ENCODE measurements at places on chromosomes 6 and 20. TPM values are rescaled to one million over a fixed set of nuclear protein-coding genes. Genes with fewer than 3 reads are reported as not detected.

DNA sequence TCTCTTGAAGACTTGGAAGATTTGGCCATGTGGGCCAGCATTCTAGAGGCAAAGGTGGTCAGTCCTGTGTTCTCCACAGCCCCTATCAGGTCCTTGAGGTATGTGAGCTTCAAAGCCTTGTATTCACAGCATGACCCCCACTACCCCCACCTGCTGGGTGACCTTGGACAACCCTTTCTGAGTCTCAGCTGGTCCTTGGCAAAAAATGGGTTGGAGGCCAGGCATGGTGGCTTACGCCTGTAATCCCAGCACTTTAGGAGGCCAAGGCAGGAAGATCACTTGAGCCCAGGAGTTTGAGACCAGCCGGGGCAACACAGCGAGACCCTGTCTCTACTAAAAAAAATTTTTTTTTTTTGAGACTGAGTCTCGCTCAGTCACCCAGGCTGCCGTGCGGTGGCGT lies 42.6 kb downstream of the UBE2V1 start:
- peak; percentile 15 for DNase-seq

GRCh38 chr6:11223286-11223864 lies 9.1 kb downstream of the NEDD9 start:
- no peak for DNase-seq

DNA sequence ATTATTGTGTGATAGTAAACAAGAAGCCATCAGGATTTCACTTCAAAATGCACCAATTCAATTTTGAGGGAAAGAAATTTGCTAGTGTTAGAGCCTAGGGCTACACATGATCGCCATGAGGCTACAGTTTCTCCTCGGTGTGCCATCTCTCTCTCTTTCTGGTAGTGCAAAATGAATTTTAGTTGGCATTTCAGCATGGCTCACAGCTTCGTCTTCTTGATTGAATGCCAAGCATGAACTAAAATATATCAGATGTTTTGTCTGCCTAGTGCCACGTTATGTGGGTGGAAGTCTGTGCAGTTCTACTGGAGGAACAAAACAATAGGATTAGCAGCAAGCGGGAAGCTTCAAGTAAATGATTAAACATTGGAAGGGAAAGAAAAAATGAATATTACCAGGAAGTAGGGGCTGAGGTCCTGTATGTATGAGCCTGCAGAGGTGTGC lies 6.8 kb upstream of the MRAP2 start:
- no peak for DNase-seq

DNA sequence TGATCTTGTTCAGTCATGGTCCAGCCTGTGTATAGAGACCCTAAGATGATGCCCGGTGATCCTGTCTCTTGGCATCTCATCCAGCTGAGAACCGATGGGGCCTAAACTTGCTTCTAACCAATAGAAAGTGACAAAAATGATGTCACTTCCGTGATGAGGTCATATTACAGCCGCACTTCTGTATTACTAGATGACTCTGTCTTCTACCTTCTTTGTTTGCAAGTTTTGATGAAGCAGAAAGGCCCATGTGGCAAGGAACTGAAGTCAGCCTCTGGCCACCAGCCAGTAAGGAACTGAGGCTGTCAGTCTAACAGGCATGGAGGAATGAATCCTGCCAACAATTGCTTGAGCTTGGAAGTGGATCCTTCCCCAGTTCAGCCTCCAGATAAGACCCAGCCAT lies 32.8 kb upstream of the HLA-C start:
- DNase-seq, result peak; percentile 17

DNA sequence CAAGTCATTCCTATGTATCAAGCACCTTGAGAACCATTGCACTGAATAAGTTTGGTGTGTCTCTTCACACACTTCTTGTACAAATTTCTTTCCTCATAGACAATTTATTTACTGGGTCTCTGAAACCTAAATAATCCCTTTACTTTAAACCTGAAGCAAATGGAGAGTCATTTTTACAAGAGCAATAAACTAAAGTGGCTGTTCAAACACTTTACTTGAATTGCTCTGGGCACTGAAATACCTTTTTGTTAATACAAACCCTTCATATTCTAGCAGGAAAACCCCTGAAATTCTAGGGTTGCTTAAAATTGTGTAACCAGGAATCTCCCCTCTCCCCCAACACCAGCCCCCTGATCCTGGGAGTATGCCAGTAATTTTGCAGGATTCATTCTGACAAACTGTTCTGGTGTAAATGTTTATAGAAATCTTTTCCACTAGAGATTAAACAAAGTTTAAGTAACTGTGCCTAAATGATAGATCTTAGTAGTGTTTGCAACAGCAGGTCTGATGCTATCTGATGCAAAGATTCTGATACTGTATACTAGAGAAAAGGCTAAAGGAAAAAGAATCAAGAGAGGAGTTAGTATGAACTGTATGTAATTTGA lies 13.4 kb downstream of the RSPO3 start:
- no peak for DNase-seq

DNA sequence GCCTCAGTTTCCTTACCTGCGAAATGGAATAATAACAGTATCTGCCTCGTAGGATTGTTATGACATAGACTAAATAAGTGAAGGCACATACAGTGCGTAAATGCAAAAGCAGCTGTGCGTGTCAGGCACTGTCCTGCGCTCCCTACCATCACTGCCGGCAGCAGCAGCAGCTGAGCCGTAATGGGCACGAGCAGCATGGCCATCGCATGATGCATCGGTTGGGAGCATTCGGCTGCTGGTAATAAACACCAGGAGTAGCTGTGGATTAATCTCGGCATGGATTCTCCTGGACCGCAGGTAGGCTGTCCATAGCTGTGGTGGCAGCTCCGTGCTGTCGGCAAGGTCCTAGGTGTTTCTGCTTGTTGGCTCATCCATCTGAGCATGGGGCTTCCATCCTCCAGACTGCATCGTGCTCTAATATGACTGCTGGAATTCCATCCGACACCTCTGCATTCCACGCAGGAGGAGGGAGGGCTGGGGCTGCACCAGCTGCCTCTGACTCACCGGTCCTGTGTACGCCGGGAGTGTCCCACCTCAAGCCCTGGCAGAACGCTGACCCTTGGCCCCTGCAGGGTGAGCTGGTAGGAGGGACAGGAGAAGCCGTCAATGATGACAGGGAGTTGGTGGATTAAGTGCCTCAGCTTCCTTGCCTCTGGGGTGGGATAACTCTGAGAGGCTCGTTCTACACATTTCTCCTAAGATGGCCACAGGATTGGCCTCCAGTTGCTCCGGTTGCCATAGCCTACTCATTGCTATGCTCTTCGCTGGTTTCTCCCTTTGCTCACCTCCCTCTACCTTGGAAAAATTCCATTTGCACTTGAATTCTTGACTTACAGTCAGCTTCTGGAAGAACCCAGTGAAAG lies 100.9 kb upstream of the PMEPA1 start:
- no peak for DNase-seq

- DNase-seq, result no peak
These were observed 37.5 kb upstream of the IER3 start for GRCh38 chr6:30781743-30782424.

DNA sequence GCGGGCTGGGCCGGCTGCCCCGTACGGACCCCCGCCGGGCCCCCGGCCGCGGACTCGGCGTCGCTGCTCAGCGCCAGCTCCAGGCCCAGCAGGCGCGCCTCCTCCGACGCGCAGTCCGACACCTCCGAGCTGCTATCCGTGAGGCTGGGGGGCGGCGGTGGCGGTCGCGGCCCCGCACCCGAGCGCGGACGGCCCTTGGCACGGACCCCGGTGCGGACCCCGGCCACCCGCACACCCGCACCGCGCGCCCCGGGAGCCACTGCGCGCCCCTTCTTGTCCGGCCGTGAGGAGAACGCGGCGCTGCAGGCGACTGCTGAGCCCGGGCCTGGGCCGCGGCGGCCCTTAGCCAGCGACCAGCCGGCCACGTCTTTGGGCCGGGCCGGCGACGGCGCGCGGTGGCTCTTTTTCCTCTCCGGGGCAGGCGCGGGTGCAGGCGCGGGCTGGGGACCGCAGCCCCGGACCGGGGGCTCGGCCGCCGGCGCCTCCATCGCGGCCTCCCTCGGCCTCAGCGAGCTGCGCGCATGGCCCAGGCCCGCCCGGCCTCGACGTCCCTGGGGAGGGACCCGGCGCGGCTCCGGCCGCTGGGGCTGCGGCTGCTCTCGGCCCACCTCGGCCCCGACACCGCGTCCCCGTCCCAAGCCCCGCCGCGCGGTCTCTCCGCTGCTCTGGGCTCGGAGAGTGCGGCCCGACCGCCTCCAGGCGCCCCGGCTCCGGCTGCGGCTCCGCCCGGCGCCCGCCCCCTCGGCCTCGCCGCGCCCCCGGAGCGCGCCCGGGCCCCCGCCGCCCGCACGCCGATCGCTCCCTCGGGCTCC lies 12.9 kb upstream of the TLDC2 start:
- DNase-seq, result no peak

DNA sequence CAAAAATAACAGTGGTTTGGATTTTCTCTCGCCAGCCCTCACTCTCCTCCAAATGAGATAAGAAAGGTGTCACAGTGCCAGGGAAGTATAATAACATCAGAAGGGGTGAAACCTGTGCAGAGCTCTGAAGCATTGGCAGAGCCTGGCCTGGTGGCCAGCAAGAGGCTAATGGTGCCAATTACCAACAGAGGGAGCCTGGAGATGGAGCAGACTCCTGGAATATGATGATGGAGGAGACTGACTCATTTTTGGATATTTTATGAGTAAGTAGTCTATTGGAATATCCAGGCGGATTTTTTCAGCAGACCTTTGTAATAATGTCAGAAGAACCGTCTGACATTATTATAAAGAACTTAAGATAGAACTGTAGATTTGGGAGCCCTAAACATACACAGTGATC lies 442.6 kb upstream of the MARCKS start:
- DNase-seq, result no peak

GRCh38 chr6:55782275-55782674 lies 93.1 kb downstream of the BMP5 start:
- DNase-seq, result no peak

DNA sequence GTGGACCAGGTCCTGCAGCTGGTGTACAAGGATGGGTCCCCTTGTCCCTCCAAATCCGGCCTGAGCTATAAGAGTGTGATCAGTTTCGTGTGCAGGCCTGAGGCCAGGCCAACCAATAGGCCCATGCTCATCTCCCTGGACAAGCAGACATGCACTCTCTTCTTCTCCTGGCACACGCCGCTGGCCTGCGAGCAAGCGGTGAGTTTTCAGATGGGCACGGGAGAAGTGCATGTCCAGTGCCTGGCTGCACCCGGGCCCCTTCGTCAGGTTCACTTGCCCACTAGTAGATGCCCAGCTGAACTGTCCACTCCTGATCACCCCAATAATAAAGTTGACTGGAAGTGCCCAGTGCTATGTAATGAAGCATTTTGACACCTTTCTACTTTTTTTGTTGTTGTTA lies 48.3 kb upstream of the SLC22A1 start:
- DNase-seq, result no peak

DNA sequence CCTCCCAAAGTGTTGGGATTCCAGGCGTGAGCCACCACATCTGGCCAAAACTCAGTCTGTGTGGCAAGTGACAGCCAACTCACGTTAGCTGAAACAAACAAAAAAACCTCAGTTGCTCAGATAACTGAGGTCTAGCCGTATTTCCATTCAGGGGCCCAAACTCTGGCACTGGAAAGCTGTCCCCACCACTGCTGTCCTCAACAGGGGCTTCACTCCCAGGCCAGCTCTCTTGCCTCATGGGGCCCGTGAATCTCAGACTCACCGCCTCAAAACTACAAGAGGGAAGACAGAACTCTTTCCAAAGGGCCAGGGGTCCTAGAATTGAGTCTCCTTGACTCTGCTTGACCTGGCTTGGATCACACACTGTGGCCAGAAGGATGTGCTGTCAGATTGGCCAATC lies 7.4 kb downstream of the TTPAL start:
- DNase-seq, result no peak

DNA sequence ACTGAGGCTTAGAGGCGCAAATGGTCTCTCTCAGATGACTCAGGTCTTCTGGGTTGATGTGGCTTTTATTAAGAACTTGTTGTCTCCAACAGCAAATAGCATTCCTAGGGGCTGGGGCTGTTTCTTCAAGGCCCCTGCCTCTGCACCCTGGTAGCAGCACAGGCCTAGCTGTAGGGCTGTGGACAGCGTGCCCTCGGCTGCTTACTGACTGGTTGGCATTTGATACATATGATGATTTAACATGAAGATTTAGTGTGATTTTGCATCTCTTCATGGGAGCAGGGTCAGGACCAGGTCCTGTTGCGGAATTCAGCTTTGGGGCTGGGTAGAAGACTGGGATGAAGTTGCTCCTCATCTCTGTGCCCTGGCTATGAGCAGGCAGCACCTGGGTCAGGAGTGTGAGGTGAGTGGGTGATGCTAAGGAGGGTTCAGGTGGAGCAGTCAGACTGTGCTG lies 24.3 kb upstream of the IER3 start:
- DNase-seq, result no peak

The PTCHD4 gene
- total RNA-seq, result not detected

The TGM3 gene
- not detected for total RNA-seq

The FAM217B gene
- 18.4 TPM for total RNA-seq

The CST5 gene
- not detected for total RNA-seq

The GPR63 gene
- total RNA-seq, result 1.7 TPM

The CYP24A1 gene
- 0.57 TPM for total RNA-seq

The LTA gene
- total RNA-seq, result 733 TPM

The TAF4 gene
- 17.0 TPM for total RNA-seq

The BMP7 gene
- total RNA-seq, result not detected

All from activated CD4-positive, alpha-beta memory T cell treated with anti-CD3 and anti-CD28 coated beads for 36 hours (primary cell).